ENCODE measurements at places on chromosomes 16 and 17.
A peak's percentile ranks its signal among the peaks of the same experiment; 100 is the strongest.

- no peak for DNase-seq
Observed at GRCh38 chr16:76373998-76374397, 96.8 kb downstream of the CNTNAP4 start.

DNA sequence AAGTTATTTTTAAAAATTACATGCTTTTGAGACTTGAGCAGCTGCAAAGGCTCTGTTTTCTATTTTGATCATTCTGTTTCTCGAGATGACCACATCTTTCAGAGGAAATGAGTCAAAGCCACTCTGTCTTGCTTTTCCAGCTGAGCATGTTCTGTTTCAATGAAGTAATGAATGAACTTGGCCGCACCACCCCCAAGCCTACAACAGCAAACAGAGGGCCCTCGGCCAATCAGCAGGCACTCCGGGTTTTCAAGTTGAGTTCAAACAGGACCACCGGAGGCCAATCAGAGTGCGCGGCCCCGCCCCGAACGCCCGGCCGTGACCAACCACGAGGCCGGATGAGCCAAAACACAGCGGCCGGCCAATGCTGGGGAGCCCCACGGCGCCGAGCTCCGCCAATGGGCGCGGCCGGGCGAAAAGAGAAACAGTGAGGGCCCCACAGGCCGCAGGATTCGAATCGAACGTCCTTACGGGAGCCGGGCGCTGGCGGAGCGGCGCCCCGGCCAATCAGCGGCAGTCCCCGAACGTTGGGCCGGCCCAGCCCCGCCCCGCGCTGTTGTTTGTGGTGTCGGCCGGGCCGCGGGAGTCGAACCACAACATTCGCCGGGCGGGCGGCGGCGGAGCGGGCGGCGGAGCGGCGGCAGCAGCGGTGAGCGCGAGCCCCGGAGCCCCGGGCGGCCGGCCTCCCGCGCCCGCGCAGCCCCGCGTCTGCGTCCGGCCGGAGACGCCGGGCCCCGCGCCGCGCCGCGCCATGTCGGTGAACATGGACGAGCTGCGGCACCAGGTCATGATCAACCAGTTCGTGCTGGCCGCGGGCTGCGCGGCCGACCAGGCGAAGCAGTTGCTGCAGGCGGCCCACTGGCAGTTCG, at the start of gene UBALD2:
UBALD2 (plus strand) TSS at position 594 of the 869 bp plus-strand sequence; CDS start at position 752, 158 bp downstream.
- peak; percentile 99 for DNase-seq

- no peak for DNase-seq
Observed at GRCh38 chr16:88276591-88276990, 106.2 kb upstream of the ZNF469 start.

- DNase-seq: no peak
Observed at GRCh38 chr17:56119936-56120335, 33.3 kb upstream of the ANKFN1 start.

DNA sequence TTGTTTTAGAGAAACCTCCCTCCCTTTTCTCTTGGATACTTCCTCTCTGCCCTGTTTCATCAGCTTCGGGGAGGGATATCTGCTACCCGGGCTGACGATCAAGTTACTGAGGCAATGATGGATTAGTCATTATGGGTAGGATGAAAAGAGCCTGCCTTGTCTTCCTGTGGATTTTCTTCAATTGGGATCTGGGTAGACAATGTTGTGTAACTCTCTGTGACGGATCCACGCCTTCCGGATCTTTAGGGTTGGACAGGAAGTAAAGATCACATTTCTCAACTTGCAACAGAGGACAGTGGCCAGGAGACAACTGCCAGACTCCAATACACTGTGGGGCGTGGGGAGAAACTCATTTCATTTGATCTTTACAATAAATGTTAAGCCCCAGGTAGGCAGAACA, 11.3 kb upstream of the CHST6 start:
- DNase-seq: peak; percentile 54

DNA sequence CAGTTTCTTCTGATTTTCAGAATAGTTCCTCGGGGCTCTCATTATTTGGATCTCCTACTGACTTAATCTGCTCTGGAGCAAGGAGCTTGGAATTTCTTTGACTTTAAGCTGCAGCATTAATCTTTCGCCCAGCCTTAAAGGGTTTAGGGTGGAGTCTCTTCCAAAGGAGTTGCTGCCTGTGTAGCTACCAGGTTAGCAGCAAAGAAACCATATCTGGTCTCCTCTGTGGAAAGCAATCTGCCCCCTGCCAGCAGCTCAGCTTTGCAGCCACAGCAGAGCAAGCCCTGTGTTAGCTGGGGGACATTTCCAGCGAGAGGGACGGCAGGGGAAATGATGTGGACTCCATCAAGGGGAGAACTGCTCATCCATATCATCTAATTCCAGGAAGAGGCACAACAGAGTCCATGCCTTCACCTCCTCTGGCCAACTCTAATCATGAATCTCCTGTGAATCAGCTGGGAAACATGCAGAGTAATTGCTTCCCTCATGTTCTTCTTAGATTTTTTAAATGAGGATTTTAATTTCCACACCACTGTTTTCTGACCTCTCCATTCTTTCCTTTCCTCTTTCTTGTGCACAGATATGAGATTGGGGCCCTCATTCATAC, 827.6 kb upstream of the CA10 start:
- no peak for DNase-seq

GRCh38 chr17:41710472-41711090, 1.6 kb upstream of the GAST start:
- DNase-seq: no peak

- no peak for DNase-seq
Observed at GRCh38 chr17:13785981-13786598, 184.4 kb upstream of the HS3ST3A1 start.

- no peak for DNase-seq
Observed at GRCh38 chr17:82690786-82691489, 7.6 kb downstream of the RAB40B start.

DNA sequence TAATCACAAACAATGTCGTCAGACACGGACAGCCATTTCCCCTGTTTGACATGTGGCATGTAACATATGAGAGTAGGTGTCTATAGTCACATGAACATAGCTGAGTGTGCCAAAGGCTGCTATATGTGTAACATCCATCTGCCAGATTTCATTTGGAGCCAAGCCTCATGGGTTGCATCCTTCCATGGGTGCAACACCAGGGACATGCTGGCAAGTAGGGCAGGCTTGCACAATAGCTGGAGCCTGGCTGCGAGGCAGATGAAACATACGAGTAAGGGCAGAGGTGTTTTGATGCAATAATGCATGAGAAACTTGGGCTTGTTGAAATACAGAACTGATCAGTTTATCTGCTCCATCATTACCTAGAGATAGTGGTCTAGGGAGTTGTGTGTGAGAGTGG, 9.0 kb upstream of the ZNF689 start:
- no peak for DNase-seq

DNA sequence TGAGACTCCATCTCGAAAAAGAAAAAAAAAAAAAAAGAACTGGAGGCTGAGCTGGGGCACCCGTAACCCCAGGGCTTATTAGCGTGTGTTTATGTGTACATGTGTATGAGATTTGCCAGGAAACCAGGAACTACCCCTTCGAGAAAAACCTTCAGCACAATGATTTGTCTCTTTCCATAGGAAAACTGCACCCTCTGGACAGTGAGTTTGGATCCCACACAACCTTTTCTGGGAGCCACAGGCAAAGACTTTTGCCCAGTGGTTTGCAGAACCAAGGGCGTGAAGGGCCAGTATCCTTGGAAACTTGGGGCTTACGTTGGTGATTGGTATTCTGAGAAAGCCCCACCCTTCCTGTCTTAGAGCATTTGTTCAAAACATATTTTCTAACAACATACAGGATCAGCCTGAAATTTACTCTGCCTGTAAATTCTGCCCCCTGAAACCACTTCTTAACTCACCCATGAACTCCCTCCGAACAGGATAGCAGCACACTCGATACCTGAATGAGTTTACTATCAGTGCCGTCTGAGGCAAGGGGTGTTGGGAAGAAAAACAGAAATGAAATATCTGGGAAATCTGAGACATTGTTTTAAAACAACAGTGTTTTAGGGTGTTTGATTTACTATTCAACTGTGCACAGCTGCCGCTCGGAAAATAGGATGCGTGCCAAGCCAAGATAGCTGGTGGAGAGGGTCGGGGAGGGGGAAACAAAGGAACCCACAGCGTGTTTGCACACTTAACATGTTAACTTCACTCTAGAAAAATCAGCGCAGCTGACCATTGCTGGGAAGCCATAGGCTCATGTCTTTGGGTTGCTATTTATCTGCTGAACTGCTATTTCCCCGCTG, 40.2 kb upstream of the MAF start:
- DNase-seq: no peak

DNA sequence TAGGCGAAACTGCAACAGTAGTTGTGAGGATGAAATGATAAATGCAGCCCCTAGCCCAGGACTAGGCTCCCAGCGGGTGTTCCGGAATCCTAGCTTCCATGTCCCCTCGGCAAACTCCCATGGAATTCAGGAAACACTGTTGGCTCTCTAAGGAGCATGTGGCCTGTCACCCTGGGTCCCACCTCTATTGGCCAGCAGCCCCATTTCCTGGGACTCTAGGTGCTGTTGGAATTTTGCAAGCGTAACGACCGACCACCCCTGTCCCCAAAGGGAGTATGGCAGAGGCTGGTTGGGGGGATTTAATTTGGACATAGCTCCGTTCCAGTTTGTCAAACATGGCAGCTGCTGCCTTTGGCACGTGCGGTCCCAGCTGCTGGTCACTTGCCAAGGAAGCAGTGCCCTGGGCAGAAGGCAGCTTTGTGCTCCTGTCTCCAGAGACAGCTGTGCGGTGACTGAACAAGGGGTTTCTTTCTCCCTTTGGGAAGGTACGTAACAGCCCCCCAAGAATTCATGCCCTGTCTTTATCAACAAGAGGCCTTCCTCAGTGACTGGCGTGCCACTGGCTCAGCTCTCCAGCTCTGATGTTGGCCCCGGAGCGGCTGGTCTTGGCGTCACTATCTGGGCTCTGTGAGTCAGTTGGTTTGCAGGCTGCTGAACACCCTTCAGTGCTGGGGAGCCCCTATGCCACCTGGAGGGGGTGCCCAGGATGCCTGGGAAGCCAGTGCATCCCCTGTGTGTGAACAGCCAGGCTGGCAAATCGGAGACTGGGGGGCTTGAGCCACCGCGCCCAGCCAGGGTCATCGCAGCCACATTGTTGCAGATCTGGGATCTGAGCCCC, 235.2 kb upstream of the TNRC6C start:
- no peak for DNase-seq

GRCh38 chr16:47448830-47449575, 11.9 kb downstream of the ITFG1 start:
- no peak for DNase-seq

GRCh38 chr17:79952265-79952877, 83.3 kb downstream of the TBC1D16 start:
- no peak for DNase-seq

GRCh38 chr17:31487648-31488263, 96.3 kb downstream of the RAB11FIP4 start:
- DNase-seq: no peak

- no peak for DNase-seq
Observed at GRCh38 chr16:57758331-57759117, 23.0 kb downstream of the KATNB1 start.

DNA sequence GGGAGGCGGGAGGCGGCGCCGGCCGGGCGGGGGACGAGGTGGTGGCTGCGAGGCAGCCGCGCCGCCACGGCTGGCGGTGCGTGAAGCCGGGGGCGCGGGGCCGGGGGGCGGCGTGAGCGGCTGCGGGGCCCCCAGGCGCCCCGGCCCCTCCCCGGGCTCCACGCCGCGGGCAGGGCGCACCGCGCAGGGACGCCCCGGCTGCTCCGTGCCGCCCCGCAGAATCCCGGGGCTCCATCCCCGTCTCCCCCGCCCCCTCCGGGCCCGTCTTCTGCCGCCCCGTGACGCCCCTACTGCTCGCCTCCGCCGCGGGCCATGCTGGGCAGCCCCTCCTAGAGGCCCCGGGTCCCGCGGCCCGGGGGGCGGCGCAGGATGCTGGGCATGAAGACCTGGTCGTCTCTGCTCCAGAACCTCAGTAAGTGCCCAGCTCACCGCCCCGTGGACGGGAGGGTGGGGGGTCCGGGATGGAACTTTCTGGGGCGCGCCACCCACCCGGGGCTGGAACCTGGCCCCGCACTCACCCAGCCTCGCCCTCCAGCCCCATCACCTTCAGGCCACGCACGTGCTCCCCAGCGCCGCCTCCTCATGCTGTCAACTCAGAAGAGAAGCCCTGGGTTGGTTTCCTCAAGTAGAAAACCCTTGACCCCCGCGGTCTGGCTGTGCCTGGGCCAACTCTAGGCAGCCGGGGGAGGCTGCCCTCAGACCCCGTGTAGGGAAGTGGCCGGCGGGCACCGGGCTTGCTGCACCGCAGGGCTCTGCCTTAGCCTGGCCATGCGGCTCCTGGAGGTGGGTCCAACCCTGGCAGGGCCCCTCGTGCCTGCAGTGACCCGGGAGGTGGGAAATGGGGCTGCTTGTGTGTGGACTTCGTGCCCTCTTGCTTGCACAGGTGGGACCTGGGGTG, 150.2 kb upstream of the GSE1 start:
- DNase-seq: no peak

DNA sequence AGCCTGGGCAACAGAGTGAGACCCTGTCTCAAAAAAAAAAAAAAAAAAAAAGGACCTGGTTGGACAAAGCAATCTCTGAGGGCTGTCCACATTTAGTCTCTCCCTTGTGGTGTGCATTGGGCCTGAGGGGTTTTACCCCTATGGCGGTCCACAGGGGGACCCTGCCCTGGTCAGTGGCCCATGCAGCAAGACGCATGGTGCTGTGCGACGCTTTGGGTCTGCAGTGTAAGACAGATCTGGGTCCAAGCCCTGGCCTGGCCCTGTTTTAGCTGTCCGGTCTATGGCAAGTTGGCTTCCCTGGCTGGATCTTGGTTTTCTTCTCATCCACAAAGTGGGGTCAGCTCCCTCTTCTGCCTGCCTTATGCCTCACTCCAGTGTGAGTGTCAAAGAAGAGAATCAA, 123.2 kb upstream of the NLRP1 start:
- no peak for DNase-seq

DNA sequence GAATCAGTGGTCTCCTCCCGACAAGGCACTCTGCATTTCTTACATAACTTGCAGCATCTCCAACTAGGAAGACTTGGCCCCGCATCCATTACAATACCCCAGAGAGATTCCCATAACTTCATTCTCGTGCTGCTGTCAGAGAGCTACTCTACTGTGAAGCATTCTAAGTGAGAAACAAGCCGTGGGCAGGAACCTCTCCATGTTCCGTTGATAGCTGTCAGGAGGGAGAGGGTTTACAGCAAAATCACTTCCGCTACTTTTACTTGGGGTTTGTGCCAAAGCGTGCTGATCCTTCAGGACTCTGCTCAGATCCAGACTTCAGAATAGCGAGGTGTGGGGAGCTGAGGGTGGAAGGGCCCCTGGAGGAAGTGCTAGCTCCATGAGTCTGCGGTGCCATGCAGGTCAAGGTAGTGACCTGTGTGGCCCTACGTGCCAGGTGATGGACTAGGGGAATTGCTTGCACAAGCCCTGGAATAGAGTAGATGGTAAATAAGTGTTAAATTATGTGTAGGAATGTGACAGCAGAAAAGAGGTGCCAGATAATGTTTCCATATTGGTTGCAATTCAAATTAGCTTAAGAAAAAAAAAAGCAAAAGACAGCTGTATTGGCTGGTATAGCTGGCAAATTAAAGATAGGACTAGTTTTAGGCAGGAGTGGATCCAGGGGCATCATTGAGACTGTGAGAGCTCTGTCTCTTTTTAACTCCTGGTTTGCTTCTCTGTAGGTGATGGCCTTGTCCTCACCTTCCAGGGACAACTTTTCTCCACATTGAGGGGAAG, 358.5 kb upstream of the ERCC4 start:
- DNase-seq: no peak

GRCh38 chr17:17792551-17793377, 44.0 kb downstream of the SREBF1 start:
- peak; percentile 48 for DNase-seq

- DNase-seq: no peak
Observed at GRCh38 chr17:1398028-1398427, 2.0 kb downstream of the YWHAE start.

GRCh38 chr17:74861662-74862107, 2.0 kb upstream of the GRIN2C start:
- no peak for DNase-seq

Data from fibroblast of skin of left quadriceps (primary cell).